Activated T-helper 17 cell treated with anti-CD3 and anti-CD28 coated beads, Interleukin-2, amount 50 U/mL, for 72 hours (primary cell): ENCODE measurements at places on chromosomes 2 and 18.
A peak's percentile ranks its signal among the peaks of the same experiment; 100 is the strongest.

DNA sequence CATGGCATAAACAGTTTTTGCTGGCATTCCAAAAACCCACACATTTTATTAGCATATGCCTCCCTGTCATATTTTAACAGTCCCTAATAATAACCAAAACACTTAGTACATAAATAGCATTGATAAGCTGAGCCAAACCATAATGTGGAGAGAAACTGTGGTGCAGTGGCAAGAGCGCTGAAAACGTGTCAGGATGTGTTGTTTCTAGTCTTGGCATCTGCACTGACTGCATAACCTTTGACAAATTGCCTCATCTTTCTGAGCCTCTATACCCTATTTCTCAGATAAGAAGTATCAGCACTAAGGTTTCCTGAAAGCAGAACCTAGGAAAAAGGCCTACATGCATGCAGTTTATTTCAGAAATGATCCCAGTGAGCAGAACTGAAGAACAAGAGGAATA lies 41.4 kb downstream of the RAD51AP2 start:
- no peaks in the 10 kb centered on the region for H3K27me3 ChIP-seq
- H3K4me1 ChIP-seq: no peaks in the 10 kb centered on the region
- H3K27ac ChIP-seq: no peak overlapping the region
- no peak for ATAC-seq

GRCh38 chr18:35713545-35713944 lies 132.0 kb downstream of the GALNT1 start:
- no peak overlapping the region for H3K4me3 ChIP-seq
- H3K27me3 ChIP-seq: no peaks in the 10 kb centered on the region
- peaks cover 41% of the 10 kb centered on the region for H3K36me3 ChIP-seq
- no peaks in the 10 kb centered on the region for H3K4me1 ChIP-seq
- no peak for ATAC-seq

DNA sequence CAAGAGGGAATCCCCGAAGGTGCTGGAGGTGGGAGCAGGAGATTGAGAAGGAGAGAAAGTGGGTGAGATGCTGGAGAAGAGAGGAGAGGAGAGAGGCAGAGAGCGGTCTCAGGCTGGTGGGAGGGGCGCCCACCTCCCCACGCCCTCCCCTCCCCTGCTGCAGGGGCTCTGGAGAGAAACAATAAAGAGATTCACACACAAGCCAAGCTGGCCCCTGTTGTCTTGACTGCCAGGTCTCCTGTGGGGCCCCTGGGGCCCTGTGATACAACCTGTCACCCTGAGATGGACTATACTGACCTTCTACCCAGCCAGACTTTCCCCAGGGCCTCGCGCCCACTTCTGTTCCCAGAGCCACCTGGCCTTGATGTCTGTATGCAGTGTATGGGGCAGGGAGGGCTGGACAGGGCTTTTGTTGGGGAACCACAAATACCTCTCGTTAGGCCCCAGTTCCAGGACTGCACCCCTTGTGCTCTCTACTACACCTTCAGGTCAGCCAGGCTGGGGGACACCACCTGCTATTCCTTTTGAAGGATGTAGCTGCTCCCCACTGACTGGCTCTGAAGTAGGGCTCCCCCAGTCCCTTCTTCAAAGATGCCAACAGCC lies 8.0 kb upstream of the SPEG start:
- ATAC-seq: no peak
- H3K4me1 ChIP-seq: no peaks in the 10 kb centered on the region
- H3K27me3 ChIP-seq: peaks cover 15% of the 10 kb centered on the region

DNA sequence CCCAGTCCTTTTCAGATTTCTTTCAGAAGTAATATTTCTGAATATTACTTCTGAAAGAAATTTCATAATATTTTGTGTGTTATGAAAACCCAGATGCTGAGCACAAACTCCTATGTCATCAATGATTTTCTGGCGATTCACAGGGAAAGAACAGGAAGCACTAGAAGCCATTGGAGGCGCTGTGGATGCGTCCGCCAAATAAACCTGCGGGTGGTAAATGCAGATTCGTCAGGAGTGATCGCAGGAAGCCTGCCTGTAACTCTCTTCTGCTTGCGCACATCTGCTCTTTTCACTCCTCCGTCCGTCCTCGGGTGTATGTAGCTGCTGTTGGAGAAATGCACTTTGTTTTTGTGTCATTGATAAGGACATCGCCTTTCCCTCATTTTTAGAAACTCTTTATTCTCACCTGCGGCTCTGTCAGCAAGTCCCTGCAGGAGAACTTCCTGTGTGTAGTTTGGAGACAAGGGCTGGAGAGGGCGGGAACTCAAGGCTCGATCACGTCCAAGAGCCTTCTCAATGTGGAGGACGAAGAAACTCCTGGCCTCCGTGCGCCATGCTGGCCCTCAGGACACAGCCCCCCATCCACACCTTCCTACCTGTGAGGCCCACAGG lies 483.8 kb downstream of the GALR1 start:
- H3K27me3 ChIP-seq: peaks cover 20% of the 10 kb centered on the region
- H3K27ac ChIP-seq: no peak overlapping the region
- no peaks in the 10 kb centered on the region for H3K4me1 ChIP-seq
- no peak for ATAC-seq
- no peak overlapping the region for H3K4me3 ChIP-seq
- no peaks in the 10 kb centered on the region for H3K36me3 ChIP-seq

GRCh38 chr18:54774981-54775665 lies 53.2 kb upstream of the RAB27B start:
- peaks cover 3% of the 10 kb centered on the region for H3K4me1 ChIP-seq
- no peak for ATAC-seq
- no peaks in the 10 kb centered on the region for H3K27me3 ChIP-seq
- H3K36me3 ChIP-seq: no peaks in the 10 kb centered on the region
- peak overlapping the region; percentile 85 for H3K27ac ChIP-seq
